Vagina (tissue), 2 donors: ENCODE measurements at places on chromosomes 1 and 21. TPM values are rescaled to one million over a fixed set of nuclear protein-coding genes. Genes with fewer than 3 reads are reported as not detected.

DNA sequence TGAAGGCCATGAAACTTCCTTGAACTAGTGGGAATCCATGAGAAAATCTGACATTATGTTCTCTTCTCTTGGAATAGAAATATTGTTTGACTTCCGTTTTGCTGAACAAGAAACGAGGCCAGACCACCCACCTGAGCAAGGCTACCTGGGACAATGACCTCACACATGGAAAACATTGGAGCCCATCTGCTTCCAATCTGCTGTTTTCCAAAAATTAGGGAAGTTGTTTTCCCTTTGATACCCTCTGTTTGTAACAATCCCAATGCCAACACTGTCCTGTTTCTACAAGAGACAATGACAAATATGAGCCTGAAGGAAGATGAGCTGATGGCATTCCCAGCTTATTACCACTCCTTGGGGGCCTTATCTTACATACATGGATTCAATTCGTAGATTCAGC is 29.4 kb downstream of the OR2C3 start:
- no peaks in the 10 kb centered on the region for H3K36me3 ChIP-seq
- no peaks in the 10 kb centered on the region for H3K27me3 ChIP-seq
- no peak overlapping the region for H3K4me3 ChIP-seq
- H3K4me1 ChIP-seq: no peaks in the 10 kb centered on the region

CCDC185 gene
- not detected for total RNA-seq

DNA sequence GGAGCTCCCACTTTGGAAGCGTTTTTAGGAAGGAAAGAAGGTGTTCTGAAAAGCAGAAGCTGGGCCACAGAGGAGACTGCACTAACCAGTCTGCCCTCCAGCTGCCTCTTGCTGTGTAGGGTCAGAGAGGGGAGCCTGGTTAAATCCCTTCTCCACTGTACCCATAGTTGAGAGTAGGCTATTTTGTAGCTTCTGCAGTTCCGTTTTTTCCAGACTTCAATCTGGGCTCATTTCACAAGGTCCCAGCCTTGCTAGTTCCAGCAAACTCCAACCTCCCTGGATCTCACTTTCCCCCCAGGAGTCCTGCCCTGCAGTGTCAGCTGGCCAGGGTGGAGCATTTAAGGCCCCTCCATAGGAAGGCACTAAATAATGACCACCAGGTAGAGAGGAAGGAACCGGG is 11.0 kb downstream of the TNN start:
- no peak overlapping the region for H3K27ac ChIP-seq
- H3K27me3 ChIP-seq: no peaks in the 10 kb centered on the region
- no peaks in the 10 kb centered on the region for H3K4me1 ChIP-seq
- H3K36me3 ChIP-seq: no peaks in the 10 kb centered on the region
- H3K4me3 ChIP-seq: no peak overlapping the region
- no peak for DNase-seq

DNA sequence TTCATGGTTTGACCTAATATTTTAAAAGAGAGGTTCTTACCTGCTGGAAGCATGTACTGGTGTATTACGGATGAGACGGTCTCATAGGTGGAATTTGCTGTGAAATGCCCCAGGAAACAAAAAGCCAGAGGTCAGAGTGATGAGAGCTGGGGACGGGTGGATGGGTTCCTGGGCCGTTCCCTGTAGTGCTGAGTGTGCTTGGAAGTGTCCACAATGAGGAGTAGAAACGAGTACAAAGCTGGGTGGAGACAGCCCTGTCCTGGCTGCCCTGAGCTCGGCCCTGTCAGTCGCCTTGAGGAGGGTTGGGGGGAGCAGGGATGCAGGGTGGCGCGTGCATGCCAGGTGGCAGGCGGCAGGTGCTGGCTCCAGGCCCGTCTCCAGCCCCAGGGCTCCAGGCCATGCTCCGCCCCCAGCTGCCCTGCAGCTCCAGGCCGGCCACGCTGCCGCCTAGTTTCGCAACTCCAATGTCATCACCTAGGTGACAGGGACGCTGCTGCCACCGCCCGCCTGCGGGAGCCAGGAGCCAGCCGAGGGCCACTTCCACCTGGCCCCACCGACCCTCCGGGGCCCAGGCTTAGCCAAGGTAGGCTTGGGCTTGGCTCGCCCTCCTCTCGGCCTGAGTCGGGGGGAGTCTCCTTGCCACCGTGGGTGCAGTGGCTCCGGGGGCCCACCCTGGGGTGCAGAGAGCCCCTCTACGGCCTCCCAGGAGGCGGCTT is 16.4 kb downstream of the TP73 start:
- H3K27me3 ChIP-seq: no peaks in the 10 kb centered on the region
- H3K27ac ChIP-seq: no peak overlapping the region
- H3K36me3 ChIP-seq: no peaks in the 10 kb centered on the region
- peaks cover 10% of the 10 kb centered on the region for H3K4me1 ChIP-seq
- H3K4me3 ChIP-seq: no peak overlapping the region

- peaks cover 26% of the 10 kb centered on the region for H3K4me1 ChIP-seq
- H3K27ac ChIP-seq: peak overlapping the region; percentile 31
- DNase-seq: no peak
- no peaks in the 10 kb centered on the region for H3K36me3 ChIP-seq
- H3K27me3 ChIP-seq: no peaks in the 10 kb centered on the region
- H3K4me3 ChIP-seq: no peak overlapping the region
These were observed 18.4 kb upstream of the TNFRSF1B start for GRCh38 chr1:12148160-12148957.

DNA sequence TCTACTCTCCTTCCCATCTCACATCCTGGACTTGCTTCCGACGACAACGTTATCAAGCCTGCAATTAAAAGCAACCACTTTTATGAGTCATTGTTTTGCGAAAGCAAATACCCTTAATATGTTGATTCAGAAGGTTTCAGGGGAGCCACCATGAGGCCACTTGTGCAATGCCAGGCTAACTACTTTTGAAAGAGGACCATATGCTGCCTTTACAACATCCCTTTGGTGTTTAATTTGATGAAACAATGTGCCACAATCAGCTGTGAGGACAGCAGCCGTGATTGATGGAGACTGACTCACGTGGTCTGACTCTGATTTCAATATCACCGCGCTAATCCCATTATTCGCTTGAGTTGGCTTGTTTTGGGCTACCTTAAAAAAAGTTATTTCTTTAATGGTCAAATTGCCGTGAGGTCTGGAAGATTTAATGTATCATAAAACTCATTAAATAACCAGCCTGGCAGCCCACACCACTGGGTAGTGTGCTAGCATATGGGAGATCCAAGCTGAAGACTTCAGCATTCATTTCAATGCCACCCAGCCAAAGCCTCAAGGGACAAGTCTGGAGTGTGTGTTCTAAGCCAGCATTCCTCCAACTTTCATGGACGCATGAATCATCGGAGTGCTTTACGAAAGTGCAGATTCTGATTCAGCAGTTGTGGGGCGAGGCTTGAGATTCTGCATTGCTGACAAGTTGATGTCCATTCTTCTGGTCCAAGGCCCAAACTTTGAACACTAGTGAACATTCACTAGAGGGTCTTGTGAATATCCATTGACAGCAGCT is 73.3 kb upstream of the PAXBP1 start:
- no peaks in the 10 kb centered on the region for H3K27me3 ChIP-seq
- H3K27ac ChIP-seq: no peak overlapping the region
- no peaks in the 10 kb centered on the region for H3K36me3 ChIP-seq
- no peak overlapping the region for H3K4me3 ChIP-seq
- no peaks in the 10 kb centered on the region for H3K4me1 ChIP-seq

DNA sequence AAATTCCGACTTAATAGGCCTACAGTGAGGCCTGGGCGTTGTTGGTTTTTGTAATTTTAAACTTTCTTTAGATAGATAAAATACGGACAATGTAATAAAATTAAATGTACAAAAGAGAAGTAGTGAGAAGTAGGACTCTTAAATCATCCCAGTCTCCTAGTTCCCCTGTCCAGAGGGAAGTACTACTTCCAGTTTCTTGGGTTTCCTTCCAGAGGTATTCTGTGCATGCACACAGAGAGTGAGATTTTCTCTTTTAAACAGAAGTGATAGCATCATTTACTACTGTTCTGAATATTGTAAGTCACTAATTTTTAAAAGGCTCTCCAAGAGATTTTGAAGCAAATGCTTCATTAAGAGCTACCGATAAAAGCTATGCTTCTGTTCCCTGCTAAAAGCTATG is 7.2 kb upstream of the FNBP1L start:
- H3K27ac ChIP-seq: no peak overlapping the region
- H3K4me3 ChIP-seq: no peak overlapping the region
- H3K4me1 ChIP-seq: no peaks in the 10 kb centered on the region
- no peaks in the 10 kb centered on the region for H3K36me3 ChIP-seq

GRCh38 chr1:206717674-206717989 is 32.9 kb downstream of the MAPKAPK2 start:
- H3K4me1 ChIP-seq: peaks cover 81% of the 10 kb centered on the region
- no peak for DNase-seq
- no peak overlapping the region for H3K4me3 ChIP-seq
- no peak overlapping the region for H3K27ac ChIP-seq
- no peaks in the 10 kb centered on the region for H3K27me3 ChIP-seq

DNA sequence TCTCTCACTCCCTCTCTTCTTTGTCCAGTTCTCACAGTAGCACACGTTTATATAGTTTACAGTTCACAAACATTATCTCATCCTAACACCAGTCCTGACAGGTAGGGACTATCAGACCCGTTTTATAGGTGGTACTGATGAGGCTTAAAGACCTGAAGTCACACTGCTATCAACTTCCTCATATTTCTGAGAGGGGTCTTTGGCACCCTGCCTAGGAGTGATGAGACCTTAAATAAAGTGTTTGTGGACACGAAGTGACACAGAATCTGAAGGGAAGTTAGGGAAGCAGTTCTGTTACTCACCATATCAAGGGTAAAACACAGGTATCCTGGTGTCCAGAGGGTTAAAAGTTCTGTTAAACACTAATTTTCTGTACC is 590 bp upstream of the TACSTD2 start:
- no peaks in the 10 kb centered on the region for H3K27me3 ChIP-seq
- DNase-seq: no peak
- H3K4me3 ChIP-seq: peak overlapping the region; percentile 56
- peak overlapping the region; percentile 78 for H3K27ac ChIP-seq
- H3K36me3 ChIP-seq: no peaks in the 10 kb centered on the region

DNA sequence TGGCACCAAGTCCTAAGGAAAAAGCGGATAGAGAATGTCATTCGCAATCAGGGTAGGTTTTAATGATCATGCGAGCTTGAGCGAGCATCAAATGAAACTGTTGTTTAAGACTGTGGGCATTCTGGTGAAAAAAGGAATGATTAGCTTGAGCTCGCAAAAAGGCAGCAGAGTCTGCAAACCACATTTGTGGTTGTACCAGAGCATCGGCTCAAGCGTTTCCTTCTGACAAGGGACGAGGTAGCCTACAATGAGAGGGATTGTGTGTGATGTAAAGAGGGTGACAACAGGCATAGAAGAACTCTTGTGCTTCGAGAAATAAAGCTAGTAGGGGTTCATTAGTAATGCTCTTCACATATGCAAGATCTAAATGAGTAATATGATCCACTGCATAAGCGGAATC is 11.1 kb upstream of the CD48 start:
- H3K27me3 ChIP-seq: no peaks in the 10 kb centered on the region
- no peak overlapping the region for H3K4me3 ChIP-seq
- H3K4me1 ChIP-seq: no peaks in the 10 kb centered on the region
- H3K27ac ChIP-seq: no peak overlapping the region
- no peaks in the 10 kb centered on the region for H3K36me3 ChIP-seq

DNA sequence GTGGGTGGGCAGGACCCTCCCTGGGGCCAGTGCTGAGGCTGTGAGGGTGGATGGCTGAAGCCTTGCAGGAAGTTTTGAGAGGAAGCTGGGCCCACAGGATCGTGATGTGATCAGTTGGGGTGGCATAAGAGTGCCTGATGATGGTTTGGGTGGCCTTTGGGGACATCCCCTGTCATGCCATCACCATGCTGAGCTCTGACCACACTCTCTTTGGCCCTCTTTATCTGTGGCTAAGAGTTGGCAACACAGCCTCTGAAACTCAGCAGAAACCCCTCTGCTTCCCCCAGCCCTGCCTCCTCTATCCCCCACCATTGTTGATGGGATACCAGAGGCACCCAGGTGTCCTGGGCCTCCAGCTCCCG is 19.8 kb downstream of the MIIP start:
- no peaks in the 10 kb centered on the region for H3K4me1 ChIP-seq
- H3K36me3 ChIP-seq: no peaks in the 10 kb centered on the region
- H3K27me3 ChIP-seq: no peaks in the 10 kb centered on the region
- no peak overlapping the region for H3K27ac ChIP-seq
- H3K4me3 ChIP-seq: no peak overlapping the region

- H3K27me3 ChIP-seq: no peaks in the 10 kb centered on the region
- no peaks in the 10 kb centered on the region for H3K36me3 ChIP-seq
- peaks cover 22% of the 10 kb centered on the region for H3K4me1 ChIP-seq
- H3K27ac ChIP-seq: peak overlapping the region; percentile 51
- H3K4me3 ChIP-seq: no peak overlapping the region
- no peak for DNase-seq
These were observed 77.8 kb upstream of the C1orf105 start for GRCh38 chr1:172342584-172343239.

DNA sequence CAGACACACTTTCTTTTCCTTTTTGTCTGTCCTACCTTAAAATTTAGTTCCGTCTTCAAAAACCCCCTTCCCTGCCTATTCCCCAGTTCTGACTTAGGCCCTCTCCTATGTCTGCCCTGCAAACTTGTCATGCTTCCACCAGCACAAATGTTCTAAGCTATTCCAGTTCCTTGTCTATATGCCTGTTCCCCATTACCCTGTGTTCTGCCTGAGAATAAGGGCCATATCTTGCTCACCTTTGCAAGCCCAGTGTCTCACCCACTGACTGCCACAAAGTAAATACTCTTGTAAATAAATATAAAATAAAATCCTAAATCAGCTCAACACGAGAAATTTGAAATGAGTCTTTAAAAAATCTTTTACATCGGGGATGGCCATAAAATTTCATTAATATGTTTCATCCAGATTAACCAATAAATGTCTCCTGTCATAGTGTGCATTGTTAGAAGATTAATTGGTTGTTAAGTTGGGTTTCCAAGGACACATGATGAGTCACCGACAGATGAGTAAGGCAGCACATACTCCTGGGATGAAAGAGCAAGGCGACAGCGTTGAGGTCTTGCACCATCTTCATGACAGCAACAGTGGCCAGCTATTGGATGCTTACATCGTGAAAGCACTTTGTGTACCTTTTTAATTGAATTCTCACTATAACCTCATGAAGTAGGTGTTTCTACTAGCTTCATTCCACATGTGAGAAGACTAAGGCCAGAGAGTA is 92.6 kb upstream of the NGF start:
- H3K36me3 ChIP-seq: no peaks in the 10 kb centered on the region
- no peaks in the 10 kb centered on the region for H3K4me1 ChIP-seq
- no peaks in the 10 kb centered on the region for H3K27me3 ChIP-seq
- no peak for DNase-seq
- no peak overlapping the region for H3K4me3 ChIP-seq

LCE2D gene
- total RNA-seq: not detected

- H3K4me1 ChIP-seq: peaks cover 61% of the 10 kb centered on the region
- H3K27ac ChIP-seq: peak within 1 kb of the TSS; percentile 94
- no peak for DNase-seq
- H3K27me3 ChIP-seq: no peaks in the 10 kb centered on the region
- peak within 1 kb of the TSS; percentile 27 for H3K4me3 ChIP-seq
These were observed at the start of gene HSPB7 for GRCh38 chr1:16017461-16018303. Gene HSPB7 (minus strand): TSS chr1:16018043. CDS start chr1:16017963, 80 bp downstream.

- H3K27me3 ChIP-seq: no peaks in the 10 kb centered on the region
- no peak overlapping the region for H3K27ac ChIP-seq
- no peak for DNase-seq
- no peaks in the 10 kb centered on the region for H3K36me3 ChIP-seq
- no peak overlapping the region for H3K4me3 ChIP-seq
These were observed 1.9 kb upstream of the FOXJ3 start for GRCh38 chr1:42336978-42337377.

CLCA4 gene
- total RNA-seq: 44.0 TPM

OMA1 gene
- total RNA-seq: 19.9 TPM

MOV10 gene
- 53.0 TPM for total RNA-seq

- H3K4me3 ChIP-seq: no peak overlapping the region
- no peaks in the 10 kb centered on the region for H3K36me3 ChIP-seq
- no peaks in the 10 kb centered on the region for H3K27me3 ChIP-seq
- H3K4me1 ChIP-seq: no peaks in the 10 kb centered on the region
- no peak overlapping the region for H3K27ac ChIP-seq
These were observed 15.1 kb upstream of the ATP1A4 start for GRCh38 chr1:160136121-160136925.

TEDDM1 gene
- total RNA-seq: not detected
